ENCODE measurements at places on chromosomes 11 and 22.

DNA sequence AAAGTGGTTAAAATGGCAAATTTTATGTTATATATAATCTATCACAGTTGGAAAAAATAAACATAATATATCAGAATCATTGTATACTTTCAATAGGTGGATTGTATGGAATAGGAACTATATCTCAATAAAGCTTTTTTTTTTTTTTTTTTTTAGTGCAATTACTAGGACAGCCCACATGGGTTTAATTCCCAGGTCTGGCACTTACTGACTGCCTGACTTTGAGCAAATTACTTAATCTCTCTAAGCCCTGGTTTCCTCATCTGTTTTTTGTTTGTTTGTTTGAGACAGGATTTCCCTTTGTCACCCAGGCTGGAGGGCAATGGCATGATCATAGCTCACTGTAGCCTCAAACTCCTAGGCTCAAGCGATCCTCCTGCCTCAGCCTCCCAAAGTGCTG lies 26.1 kb upstream of the BAIAP2L2 start:
- no peak for DNase-seq

- no peak for DNase-seq
Observed at GRCh38 chr22:16824716-16825687, at the start of gene XKR3. XKR3 (minus strand) TSS chr22:16825411; CDS start chr22:16808073, 17,338 bp downstream.

GRCh38 chr11:38131535-38131934 lies 1533.5 kb upstream of the RAG2 start:
- no peak for DNase-seq

DNA sequence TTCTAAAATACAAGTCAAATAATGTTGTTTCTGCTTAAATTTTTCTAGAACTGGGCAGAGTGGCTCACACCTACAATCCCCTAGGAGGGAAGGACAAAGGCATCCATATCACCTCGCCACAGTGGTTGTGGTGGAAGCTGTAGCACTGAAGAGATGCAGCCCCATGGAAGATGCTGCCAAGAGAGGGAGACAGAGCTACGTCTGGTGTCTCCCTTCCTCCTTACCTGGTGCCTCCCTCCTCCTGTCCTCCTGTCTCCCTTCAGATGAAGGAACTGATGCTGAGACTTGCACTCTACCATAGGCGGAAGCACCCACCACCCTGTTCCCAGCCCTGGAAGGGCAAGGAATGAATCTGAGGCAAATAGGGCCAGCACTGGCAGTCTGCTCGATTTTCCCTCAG lies 22.3 kb downstream of the MMP27 start:
- DNase-seq, result no peak

DNA sequence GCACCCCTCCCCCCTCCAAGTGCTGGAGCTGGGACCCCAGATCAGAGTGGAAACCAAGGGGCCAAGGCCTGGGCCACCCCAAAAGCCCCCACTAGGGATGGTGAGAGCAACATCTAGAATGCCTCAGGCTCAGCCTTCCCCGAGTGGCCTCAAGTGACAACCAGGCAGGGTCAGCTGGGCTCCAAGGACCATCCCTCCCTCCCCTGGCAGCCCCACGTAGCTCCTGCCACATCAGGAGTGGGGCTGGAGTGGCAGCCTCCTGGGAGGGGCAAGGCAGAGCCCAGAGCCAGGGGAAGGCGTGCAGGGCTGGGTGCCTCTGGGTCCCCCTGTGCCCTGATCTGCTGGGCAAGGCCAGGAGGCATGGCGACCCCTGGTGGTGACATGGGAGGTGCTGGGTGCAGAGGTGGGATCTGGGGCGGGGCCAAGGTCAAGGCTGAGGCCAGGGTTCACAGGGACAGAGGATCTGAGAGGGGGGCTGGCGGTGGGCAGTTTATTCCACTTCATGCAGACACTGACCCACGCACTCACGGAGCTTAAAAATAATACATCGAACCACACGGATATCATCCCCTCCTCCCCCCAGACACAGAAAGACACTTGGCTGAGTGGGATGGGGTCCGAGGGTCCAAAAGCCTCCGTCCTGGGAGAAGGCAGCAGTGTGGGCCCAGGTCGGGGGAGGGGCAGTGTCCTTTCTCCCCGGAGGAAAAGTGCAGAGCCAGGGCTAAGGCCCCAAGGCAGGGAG lies 15.8 kb upstream of the EHD1 start:
- peak; percentile 56 for DNase-seq

DNA sequence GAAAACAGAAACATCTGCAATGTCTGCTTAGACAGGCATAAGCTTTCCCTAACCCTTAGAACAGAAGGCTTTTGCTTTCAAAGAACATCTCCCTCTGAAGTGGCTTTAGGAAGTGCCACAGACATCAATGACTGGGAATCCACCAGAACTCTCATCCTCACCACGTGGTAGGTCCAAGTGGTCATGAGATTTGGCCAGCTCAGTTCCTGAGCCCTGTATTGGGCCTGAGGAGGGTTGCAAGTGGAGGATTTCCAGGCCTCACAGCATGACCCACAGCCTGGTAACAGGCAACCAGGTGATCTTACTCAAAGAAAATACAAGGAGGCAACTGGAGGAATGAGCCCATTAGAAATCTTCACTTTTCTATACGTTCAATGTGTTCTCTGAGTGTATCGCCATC lies 1.6 kb downstream of the CASP1 start:
- DNase-seq, result no peak

GRCh38 chr11:134691985-134692384 lies 279.9 kb upstream of the B3GAT1 start:
- no peak for DNase-seq

DNA sequence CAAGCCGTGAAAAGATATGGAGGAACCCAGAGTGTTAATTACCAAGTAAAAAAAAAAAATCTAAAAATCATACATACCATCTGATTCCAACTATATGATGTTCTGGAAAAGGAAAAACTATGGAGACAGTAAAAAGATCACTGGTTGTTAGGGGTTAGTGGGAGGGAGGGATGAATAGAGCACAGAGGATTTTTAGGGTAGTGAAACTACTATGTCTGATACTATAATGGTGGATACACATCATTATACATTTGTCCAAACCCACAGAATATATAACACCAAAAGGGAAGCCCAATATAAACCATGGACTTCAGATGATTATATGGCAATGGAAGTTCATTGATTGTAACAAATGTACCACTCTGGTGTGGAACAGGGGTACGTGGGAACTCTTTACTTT lies 74.1 kb downstream of the ENTHD1 start:
- DNase-seq, result no peak

DNA sequence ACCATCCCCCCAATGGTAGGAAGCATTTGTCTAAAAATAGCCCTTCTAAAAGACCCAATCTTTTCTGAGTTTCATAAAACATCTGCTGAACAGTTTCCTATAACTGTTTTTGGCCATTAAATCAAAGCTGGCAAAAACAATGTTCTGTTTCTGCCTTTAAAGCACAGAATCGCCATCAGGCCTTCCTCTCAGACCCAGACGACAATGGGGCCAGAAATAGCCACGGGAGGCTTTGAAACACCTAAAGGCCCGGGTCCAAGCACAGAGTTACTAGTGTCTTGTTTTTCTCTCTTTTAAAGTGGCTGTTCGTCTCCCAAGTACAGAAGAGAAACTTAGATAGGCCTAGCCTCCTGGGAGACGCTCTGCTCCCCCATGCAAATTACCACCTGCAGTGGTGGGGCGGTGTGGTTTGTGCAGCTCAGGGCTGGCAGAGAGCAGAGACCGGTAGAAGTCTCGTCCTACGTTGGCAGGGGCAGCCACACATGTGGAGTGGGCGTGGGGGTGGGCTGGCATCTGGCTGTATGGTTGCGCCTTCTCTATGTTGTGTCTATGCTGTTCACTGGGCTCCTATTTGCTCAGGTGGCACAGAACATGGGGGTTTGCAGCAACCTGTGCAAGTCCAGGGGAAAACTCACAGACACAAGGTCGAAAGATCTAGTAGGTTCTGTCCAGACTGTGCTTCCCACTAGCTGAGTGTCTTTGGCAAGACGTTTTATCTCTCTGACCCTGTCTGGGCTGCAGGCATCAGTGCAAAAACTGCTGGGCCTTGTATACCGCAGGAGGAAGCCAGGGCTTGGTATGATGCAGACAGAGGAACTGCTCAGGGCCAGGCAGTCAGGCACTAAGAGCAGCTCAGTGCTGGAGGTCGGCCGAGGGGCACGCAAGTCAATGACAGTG lies 23.6 kb upstream of the ETS1 start:
- DNase-seq, result no peak

Data from T1000 (cell line).